ENCODE measurements at places on chromosomes 4 and X.

DNA sequence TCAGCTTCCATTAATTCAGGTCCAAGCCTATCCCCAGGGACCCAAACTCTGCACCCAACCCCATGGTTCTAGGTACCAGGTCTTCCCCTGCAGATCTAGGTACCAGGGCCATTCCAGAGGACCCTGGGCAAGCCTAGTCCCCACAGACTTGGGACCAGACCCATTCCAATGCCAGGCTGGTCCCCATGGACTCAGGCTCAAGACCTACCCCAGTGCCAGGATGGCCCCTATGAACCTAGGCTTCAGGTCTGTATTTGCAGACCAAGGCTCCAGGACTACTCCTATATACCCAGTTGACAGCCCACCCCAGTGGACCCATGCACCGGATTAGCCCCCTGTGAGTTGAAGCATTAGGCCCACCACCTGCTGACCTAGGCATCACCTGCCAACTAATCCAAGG lies 8.9 kb downstream of the MTHFD2L start:
- no peak for DNase-seq

DNA sequence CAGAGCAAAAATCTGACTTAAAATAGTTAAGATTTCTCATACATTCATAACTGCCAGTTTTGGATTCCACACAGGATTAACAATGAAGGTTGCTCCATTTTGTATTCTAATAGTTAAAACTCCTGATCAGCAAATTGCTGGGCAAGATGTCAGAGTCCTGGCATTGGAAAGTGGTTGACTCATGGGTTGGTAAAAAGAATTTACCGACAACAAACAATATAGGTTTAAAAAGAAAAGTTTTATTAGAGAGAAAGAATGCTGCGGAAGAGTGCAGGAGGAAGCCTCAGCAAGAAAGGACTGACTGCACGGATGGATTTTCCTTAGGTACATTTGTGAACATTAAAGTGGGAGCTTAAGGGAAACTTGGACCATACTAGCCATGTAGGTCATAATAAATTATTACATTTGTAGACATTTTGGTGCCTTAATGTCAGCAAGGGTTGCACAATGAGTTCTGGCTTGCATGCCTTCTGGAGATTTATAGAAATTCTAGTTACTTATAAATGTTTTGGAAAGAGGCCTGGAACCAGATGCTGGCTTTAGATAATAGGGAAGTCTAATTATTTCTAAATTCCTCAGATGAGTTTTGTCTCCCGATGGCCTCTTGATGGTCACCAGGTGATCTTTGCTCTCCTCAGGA lies 25.4 kb upstream of the IL2 start:
- no peak for DNase-seq

DNA sequence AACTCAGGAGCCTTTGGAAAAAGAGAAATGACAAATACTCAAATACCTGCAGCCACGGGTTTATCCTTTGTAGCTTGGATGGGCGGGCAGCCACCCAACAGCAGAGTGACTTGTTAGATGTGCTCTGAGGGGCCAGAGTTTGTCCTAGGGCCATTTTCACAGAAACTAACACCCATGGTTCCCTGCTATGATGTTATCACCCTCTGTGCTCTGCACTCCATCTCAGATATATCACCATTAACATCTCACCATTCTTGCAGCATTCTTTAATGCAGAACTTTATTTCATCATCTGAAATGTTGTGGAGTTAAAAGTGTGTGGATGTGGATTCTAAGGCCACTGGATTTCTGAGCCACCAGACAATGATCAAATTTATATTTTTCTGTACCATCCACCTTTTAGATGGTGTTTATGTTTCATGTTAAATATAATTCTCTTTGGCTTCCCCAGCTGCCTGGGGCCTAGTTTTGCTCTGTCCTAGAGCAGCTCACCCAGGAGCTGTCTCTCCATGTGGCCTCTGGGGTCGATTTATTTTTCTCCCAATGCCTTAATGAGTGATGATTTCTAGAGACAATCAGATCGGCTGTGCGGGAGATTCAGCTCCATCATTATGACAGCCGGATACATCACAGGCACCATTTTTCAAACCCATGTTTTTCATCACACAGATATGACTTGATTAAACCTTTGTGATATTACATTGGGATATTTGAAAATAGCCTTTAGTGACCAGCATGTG lies 380.8 kb downstream of the BCOR start:
- DNase-seq: no peak

- DNase-seq: no peak
Measured at GRCh38 chrX:65997978-65998717, 41.7 kb downstream of the VSIG4 start.

- DNase-seq: no peak
Measured at GRCh38 chr4:108846568-108846967, 83.7 kb upstream of the ETNPPL start.

- peak; percentile 17 for DNase-seq
Measured at GRCh38 chrX:96027407-96027806, 657.2 kb upstream of the DIAPH2 start.

- DNase-seq: no peak
Measured at GRCh38 chr4:176979416-176979815, 186.7 kb upstream of the VEGFC start.

DNA sequence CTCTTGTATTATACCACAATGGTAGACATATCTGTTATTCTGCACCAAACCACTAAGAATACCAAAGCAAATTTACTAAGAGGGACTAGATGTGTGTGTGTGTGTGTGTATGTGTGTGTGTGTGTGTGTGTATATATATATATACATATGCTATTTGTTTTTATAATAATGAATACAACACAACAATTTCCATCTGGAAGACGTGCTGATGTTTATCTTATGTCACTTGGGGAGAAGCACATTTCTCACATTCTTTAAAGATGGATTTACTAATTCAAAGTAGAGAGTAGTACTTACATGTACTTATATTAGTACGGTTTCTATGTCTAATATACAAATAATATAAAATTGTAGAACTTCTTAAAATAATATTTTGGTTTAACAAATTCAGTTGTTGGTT lies 52.0 kb downstream of the EDNRA start:
- no peak for DNase-seq

GRCh38 chrX:3485727-3486126 lies 139.3 kb upstream of the MXRA5 start:
- DNase-seq: no peak

- DNase-seq: no peak
Measured at GRCh38 chr4:130183096-130183495, 1087.1 kb downstream of the C4orf33 start.

- DNase-seq: no peak
Measured at GRCh38 chr4:41260116-41260733, 3.5 kb downstream of the UCHL1 start.

DNA sequence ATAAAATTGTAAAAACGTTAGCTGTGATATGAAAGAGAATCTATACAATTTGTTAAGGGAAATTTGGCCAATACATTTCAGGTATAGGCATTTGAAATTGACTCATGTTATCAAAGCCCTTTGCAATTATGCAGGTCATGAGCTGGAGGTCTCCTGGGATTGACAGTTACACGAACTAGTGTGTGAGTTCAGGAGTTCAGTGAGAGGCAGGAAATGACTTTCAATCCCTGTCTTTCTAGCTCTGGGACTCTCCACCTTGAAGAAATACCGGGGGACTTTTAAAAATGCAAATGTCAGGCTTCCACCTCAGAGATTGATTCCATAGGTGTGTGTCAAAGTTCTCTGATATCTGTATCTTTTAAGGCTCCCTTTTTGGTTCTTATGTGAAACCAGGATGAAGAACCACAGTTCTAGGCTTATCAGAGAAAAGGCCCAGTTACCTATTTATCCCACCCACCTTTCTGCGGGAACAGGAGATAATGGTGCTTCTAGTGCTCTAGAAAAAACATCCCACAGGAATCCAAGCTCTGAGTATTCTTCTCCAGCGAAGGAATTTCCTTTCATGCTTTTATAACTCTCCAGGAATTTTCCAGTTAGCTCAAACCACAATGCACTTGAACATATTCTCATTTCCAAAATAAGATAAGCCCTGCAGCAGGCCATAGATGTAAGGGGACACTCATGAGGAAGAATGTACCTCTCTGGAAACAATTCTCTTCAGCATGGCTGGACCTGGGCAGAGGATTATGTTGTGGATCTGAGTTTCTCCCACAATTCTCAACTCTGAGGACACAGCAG lies 501.0 kb downstream of the IDS start:
- no peak for DNase-seq

DNA sequence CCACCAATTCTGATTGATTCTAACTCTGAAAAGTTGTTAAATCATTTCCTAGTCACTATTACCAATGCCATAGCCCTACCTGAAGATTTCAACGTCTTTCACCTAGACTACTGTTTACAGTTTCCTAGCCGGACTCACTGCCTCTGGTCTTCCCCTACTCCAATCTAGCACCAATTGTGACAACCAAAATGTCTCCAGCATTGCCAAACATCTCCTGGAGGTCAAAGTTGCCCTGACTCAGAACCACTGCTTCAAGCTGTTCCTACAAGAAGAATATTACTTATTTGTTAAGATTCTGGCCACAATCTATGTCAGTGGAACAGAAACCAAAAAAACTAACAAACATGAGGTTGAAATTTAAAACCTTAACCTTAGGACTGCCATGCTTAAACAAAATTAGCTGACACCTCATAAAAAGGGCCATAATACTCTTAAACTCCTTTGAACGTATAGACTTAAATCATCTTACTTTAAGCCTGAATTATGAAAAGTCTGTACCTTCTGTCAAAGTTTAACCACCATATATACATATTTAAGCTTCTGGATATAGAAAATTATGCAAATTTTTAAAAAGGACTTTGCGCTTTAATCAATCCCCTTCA lies 2.1 kb downstream of the PDS5A start:
- peak; percentile 19 for DNase-seq
